Hair follicular keratinocyte (primary cell): ENCODE measurements at places on chromosomes 3 and 15. TPM values are rescaled to one million over a fixed set of nuclear protein-coding genes. Genes with fewer than 3 reads are reported as not detected.

The TRPC1 gene
- total RNA-seq, result 1.8 and 10.0 TPM in 2 replicates

The BBX gene
- 33.0 and 35.8 TPM in 2 replicates for total RNA-seq

The GOLGA8J gene
- not detected in 2 replicates for total RNA-seq

The SPINT1 gene
- 210 and 272 TPM in 2 replicates for total RNA-seq

The PYGO1 gene
- total RNA-seq, result 0.55 and 0.91 TPM in 2 replicates

The FES gene
- total RNA-seq, result 1.9 and 2.1 TPM in 2 replicates
